ENCODE measurements at places on chromosomes 12 and 14. TPM values are rescaled to one million over a fixed set of nuclear protein-coding genes. Genes with fewer than 3 reads are reported as not detected.

Gene TARBP2
- 19.4 TPM for total RNA-seq

GRCh38 chr14:29144621-29145020, 378.0 kb downstream of the FOXG1 start:
- DNase-seq, result no peak

Gene AMN
- total RNA-seq, result 0.40 TPM

- peak; percentile 78 for DNase-seq
Observed at GRCh38 chr12:57152639-57153038, 5.2 kb upstream of the LRP1-AS start.

- no peak for DNase-seq
Observed at GRCh38 chr14:71658261-71658860, 273.9 kb upstream of the RGS6 start.

Gene DLK1
- total RNA-seq, result 0.22 TPM

Gene CFAP54
- total RNA-seq, result 1.2 TPM

- DNase-seq, result no peak
Observed at GRCh38 chr12:111412830-111413441, 7.2 kb downstream of the SH2B3 start.

DNA sequence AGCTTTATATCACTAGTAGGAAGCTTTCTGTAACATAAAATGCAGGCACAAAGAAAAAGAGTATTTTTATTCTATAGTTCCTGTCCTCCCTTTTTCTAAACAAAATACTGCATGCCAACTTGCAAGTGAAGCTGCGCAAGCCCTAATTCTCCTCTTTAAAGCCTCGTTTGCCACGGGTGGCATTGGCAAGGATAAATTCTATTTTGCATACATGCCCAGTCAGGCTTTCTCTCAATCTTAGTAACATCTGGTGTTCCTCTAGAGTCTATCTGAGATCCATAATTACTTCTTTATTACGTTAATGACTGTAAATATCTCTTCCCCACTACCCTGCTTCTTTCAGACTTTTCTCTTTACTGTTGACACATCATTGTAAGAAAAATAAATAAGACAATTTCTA, 97.1 kb upstream of the DAAM1 start:
- DNase-seq, result no peak

Gene MIP
- not detected for total RNA-seq

Gene PGF
- 12.4 TPM for total RNA-seq

- no peak for DNase-seq
Observed at GRCh38 chr14:81009346-81009745, 53.9 kb downstream of the TSHR start.
